Midbrain (tissue), 1 donor: ENCODE measurements at places on chromosomes 13 and 19.

- DNase-seq: no peak
Measured at GRCh38 chr19:2048104-2048958, 2.7 kb downstream of the MKNK2 start.

DNA sequence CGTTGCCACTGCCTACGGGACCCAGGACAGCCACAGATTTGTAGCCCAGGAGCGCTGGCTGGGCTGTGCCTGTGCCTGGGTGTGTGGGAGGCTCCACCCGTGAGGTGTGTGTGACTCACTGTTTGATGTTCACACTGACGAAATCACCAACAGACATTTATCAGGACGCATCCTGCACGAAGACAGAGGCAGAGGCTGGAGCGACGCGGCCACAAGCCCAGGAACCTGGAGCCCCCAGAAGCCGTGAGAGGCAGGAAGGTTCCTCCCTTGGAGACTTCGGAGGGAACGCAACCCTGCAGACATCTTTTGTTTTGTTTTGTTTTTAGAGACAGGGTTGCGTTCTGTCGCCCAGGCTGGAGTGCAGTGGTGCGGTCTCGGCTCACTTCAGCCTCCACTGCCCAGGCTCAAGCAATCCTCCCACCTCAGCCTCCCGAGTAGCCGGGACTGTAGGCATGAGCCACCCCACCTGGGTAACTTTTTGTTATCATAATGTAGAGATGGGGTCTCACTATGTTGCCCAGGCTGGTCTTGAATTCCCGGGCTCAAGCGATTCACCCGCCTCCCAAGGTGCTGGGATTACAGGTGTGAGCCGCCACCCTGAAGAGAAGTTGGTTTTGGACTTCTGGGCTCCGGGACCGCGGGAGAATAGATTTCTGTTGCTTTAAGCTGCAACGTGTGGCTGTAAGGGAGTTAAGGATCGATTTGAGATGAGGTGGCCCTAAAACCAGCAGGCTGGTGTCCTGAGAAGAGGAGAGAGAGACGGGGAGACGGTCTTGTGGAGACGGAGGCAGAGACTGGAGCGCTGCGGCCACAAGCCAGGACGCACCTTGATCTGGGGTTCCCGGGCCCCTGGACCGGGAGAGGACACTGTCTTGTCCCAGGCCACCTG lies 24.9 kb upstream of the WDR18 start:
- no peak for DNase-seq

DNA sequence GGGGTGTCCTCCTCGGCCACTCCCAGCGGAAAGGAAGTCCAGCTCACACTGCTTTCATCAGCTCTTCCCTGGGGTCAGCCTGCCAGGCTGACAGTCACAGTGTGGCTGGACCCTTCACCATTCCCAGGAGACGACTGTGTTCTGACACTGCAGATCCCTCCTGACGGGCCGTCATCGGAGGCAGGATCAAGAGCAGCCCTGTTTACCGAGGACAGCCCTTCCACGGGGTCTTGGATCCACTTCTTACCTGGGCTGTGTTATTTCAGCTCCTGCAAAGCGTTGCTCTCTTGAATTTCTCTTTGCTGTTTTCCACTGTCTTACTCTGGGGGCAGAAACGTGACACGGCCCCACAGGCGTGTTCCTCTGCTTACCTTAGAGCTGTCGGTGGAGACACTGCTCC lies 149.9 kb upstream of the SOX1 start:
- DNase-seq: no peak

DNA sequence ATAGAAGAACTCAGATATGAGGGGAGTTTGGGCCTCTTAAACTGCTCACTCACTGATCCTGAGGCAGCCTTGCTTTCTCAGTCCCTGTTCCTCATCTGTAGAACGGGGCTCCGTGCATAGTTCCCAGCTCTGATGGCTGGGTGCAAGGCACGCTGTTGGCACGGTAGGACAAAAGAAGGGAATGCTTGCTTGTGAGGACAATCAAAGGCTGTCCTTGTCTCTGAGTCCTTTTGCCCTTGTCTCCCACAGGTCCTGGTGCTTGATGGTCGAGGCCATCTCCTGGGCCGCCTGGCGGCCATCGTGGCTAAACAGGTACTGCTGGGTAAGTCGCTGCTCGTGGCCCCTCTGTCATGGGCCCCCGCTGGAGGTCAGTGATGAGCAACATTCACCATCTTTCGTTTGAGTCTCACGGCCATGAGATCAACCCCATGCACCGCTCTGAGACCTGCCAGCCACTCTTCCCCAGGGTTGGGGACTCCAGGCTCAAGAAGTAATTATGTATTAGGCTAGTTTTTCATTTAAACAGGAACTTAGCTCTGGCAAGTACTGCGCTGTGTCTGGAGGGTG lies 2.3 kb downstream of the RPL13A start:
- DNase-seq: no peak

GRCh38 chr19:35718345-35719041 lies 690 bp downstream of the KMT2B start:
- DNase-seq: no peak

DNA sequence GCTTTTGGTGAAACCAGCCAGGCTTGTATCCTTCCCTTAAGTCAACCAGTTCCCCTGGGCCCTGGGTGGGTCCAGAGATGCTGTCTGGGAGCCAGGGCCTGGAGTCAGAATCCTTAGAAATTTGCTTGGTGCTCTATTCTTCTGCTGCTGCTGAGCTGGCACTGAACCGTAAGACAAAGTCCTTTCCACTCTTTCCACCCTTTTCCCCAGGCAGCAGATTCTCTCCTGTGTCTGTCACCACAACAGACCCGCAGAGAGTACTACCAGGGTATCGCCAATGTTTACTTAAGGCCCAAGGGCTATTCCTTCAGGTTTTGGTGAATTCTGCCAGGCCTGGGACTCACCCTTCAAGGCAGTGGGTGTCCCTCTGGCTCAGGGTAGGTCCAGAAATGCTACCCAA lies 12.2 kb downstream of the IFT88 start:
- DNase-seq: no peak

DNA sequence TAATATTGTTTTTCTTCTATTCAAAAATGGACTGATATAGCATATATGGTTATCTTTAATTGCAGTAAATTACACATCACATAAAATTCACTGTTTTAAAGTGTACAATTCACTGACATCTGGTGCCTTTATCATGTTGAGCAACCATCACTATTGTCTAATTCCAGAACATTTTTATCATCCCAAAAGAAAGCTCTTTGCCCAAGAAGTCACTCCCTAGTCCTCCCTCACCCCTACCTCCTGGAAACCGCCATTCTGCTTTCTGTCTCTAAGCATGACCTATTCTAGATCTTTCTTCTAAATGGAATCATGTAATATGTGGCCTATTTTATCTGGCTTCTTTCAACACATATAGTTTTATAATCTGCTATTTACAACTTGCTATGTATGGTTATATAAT lies 525.6 kb downstream of the DCT start:
- DNase-seq: no peak

DNA sequence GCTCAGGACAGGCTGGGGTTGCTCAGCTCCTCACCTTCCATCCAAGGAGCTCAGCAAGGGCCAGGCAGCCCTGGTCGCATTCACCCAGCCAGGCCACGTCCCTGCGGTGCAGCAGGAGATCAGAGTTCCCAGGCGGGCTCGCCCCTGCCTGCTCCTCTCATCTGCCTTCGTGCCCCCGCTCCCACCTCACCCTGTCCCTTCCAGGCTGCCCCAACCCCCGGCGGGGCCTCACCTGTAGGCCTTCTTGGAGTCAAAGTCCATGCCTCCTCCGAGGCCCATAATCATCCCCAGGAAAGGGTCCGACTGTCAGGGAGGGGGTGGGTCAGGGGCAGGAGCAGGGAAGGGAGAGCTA lies 1.3 kb upstream of the RINL start:
- DNase-seq: no peak

DNA sequence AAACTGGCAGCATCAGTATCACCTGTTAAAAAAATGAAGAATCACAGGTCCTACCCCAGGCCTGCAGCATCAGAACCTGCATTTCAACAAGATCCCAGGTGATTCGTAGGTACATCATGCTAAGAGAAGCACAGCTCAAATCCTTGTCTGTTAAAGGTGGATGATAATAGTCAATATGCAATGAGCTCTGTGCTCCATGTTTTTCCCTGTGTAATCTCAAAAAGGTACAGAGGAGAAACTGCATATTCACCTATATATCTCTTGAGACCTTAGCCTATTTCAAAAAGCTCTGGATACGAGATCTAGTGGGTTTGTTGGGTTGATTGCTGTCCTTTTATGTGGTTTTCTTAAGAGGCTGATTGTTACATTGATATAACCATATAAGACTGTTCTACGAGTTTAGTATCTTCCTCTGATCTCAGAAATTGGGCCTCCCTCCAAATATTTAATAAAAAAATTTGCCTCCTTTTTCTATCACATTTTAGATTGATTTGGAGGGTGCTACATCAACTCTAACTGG lies 148.9 kb downstream of the DCT start:
- no peak for DNase-seq

DNA sequence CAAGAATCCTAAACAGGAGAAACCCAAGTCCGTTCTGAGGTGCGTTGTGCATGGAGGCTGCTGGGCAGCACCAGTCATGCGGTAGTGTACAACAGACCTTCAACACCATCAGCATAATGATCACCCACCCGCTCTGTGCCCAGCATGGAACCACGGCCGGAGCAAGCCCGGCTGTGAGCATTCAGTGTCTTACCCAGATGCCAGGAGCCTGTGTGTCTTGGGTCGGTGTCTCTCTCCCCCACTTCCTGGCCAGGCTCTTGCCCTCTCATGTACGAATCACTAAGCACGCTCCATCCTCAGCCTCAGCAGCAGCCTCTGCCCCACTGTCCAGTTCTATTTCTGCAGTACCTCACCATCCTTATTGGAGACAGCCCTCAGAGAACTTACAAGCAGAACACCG lies 231.6 kb upstream of the IRS2 start:
- no peak for DNase-seq

DNA sequence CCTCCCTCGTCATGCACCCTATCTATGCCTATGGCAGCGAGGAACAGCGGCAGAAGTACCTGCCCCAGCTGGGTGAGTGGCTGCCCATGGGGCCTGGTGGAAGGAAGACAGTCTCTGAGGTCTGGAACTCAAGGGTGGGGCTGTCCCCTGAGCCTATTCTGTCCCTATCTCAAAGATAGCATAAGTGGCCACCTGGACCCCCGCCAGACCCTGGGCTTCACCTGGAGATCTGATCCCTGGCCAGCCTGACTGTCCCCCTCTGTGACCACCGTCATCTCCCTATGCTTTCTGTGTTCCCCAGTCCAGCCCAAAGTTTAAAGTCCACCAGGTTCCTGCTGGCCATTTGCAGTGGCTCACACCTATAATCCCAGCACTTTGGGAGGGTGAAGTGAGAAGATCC lies 2.6 kb downstream of the GCDH start:
- DNase-seq: no peak

DNA sequence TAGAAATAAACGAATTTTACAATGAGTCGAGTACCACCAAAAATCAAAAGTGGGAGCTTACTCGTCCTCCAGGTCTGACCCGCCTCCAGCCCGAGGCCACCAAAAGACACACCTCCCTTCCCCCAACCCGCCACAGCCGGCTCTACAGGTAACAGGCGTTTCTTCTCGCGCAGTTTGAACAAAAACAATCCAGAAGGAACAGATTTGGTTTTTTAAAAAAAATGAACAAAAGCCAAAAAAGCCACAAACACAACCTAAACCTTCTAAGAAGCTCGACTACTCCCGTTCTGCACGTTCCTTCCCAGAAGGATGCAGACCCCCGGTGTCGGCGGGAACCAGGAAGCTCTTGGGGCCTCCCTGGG lies 671 bp downstream of the ZDHHC20 start:
- DNase-seq: no peak

GRCh38 chr19:48608798-48609263 lies 2.3 kb downstream of the SPACA4 start:
- DNase-seq: peak; percentile 28

DNA sequence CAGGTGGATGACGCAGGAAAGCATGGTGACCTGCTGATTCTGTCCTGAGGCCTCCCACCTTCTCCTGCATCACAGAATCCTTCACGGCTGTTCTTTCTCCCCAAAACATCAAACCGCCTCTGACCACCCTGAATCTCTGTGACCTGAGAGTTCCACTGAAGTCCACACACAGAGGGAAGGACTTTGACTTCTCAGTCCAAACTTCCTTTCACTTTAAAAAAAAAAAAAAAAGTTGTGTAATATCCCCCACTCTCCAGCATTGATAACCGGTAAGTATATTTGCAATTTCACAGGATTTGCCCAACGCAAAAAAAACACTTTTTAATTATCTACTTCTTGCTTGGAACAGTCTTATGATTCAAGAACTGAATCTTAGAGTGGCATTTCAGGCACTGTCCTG lies 259.5 kb upstream of the IRS2 start:
- DNase-seq: no peak

- DNase-seq: no peak
Measured at GRCh38 chr13:37869756-37870488, at the start of gene TRPC4. Gene TRPC4 (minus strand): TSS chr13:37869772. CDS start chr13:37783333, 86,439 bp downstream.

DNA sequence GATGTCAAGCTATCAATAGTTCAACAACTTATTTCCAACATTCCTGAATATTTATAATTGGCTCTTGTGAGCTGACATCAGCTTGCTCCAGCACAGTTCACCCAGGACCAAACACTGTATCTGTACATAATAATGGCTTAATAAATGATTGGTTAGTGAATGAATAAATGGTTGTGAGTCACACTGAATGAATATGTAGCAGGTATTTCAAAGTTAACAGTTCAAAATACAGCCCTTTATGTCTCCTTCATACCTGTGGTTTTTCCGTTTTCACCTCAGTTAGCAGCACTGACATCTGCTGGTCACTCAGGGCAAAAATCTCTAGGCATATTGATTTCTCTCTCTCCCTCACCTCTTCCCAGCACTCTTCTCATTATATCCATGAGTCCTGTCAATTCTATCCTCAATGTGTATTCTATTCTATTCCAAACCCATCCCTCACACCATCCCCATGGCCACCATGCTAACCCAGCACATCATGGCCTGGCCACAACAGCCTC lies 76.3 kb downstream of the PEG3 start:
- DNase-seq: no peak

- DNase-seq: no peak
Measured at GRCh38 chr13:51341791-51342190, 2.3 kb downstream of the SERPINE3 start.

DNA sequence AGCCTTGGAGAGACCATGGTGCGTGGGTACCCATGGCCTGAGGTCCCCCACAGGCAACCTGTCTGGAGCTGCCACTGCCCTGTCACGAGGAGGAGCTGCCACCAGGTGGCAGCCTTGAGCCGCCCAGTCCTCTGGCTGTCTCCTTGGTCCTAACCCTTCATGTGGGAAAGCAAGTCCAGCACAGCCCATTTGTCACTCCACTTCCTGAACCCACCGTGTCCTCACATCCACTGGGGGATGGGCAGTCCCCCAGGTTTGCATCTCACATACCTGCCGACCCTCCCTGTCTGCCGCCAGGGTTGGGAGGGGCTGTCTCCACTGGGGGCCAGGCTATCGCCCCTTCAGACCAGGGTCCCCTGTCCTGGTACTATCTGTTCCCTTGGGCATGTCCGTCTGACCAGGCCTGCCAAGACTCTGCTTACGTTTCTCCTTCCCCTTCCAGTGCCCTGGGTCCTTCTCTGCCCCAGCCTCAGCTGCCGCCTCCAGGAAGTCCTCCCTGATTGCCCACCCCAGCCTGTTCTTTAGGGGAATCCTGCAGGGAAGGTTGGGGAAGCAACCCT lies 4.5 kb downstream of the FAM174C start:
- DNase-seq: peak; percentile 90

GRCh38 chr19:8004723-8005513 lies 523 bp downstream of the ELAVL1 start:
- no peak for DNase-seq

GRCh38 chr19:47398707-47399597 lies 20.4 kb downstream of the MEIS3 start:
- DNase-seq: no peak
